ENCODE measurements at places on chromosomes 5 and 9.
A peak's percentile ranks its signal among the peaks of the same experiment; 100 is the strongest.

- H3K36me3 ChIP-seq, result no peaks in the 10 kb centered on the region
- H3K4me1 ChIP-seq, result peaks cover 23% of the 10 kb centered on the region
- peak within 1 kb of the TSS; percentile 88 for H3K4me3 ChIP-seq
- H3K27me3 ChIP-seq, result no peaks in the 10 kb centered on the region
- H3K27ac ChIP-seq, result peak within 1 kb of the TSS; percentile 80
Measured at GRCh38 chr5:169300468-169301385, at the start of gene SLIT3. SLIT3 (minus strand) TSS chr5:169301139; CDS start chr5:169300709, 430 bp downstream.

GRCh38 chr5:151961557-151961956 is 36.9 kb upstream of the GLRA1 start:
- no peaks in the 10 kb centered on the region for H3K4me1 ChIP-seq
- H3K4me3 ChIP-seq, result no peak overlapping the region
- H3K27ac ChIP-seq, result no peak overlapping the region
- no peaks in the 10 kb centered on the region for H3K36me3 ChIP-seq
- no peaks in the 10 kb centered on the region for H3K27me3 ChIP-seq

DNA sequence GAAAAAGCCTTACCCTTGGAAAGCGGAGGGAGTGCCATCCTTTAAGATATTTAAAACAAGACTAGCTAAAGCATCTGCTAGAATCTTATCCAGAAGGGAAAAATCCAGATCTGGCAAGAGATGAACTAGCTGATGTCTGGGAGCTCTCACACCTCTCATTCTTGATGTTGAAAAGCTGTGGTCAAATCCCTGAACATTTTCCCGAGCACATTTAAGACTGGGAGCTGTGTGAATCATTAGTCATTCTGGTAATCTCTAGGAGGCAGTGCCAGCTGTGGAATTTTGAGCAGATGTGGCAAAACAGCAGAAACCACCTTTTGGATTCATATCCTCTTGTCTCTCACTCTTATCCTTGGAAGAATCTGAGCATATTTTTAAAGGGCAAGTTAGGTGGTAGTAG is 218.0 kb downstream of the MAN2A1 start:
- H3K36me3 ChIP-seq, result no peaks in the 10 kb centered on the region
- no peaks in the 10 kb centered on the region for H3K4me1 ChIP-seq
- DNase-seq, result no peak
- no peak overlapping the region for H3K4me3 ChIP-seq
- no peaks in the 10 kb centered on the region for H3K27me3 ChIP-seq

GRCh38 chr5:123681061-123681460 is 169.1 kb downstream of the CSNK1G3 start:
- H3K4me3 ChIP-seq, result no peak overlapping the region
- DNase-seq, result no peak
- H3K36me3 ChIP-seq, result no peaks in the 10 kb centered on the region
- no peaks in the 10 kb centered on the region for H3K27me3 ChIP-seq
- H3K27ac ChIP-seq, result no peak overlapping the region

- DNase-seq, result no peak
- H3K4me1 ChIP-seq, result peaks cover 4% of the 10 kb centered on the region
- H3K27me3 ChIP-seq, result no peaks in the 10 kb centered on the region
- no peaks in the 10 kb centered on the region for H3K36me3 ChIP-seq
Measured at GRCh38 chr9:90966480-90967144, 165.0 kb downstream of the SYK start.

DNA sequence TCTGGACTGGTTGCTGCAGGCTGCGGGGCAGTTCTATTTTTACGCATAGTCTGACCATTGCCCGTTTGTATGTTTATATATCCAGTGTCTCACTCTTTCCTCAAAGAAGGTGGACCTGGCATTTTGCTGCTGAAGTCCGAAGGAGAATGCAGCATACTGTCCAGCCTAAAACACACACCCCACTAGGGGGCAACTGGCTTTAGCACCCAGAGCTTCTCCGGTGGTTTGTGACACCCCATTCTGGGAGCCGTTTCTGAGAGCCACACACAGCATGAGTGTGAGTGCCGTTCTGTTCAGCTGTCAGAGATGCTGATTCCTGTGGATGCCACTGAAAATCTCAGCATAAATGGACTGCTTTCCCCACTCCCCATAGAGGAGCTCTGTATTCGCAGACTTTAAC is 290.5 kb upstream of the TAS2R1 start:
- no peaks in the 10 kb centered on the region for H3K4me1 ChIP-seq
- no peak overlapping the region for H3K27ac ChIP-seq
- no peak overlapping the region for H3K4me3 ChIP-seq
- no peak for DNase-seq
